IMR-90 (cell line): ENCODE measurements at places on chromosomes 3 and 15. TPM values are rescaled to one million over a fixed set of nuclear protein-coding genes. Genes with fewer than 3 reads are reported as not detected.

The PIERCE2 gene
- 0.28 and 0.36 TPM in 2 replicates for total RNA-seq

The ARPP19 gene
- 65.2 and 118 TPM in 2 replicates for total RNA-seq

The ASB14 gene
- total RNA-seq: not detected in 2 replicates

The IQCB1 gene
- total RNA-seq: 18.3 and 26.4 TPM in 2 replicates

The RIOX2 gene
- 26.7 and 27.8 TPM in 2 replicates for total RNA-seq

The CCR3 gene
- total RNA-seq: not detected in 2 replicates

The RASL12 gene
- total RNA-seq: under 0.01 and 0.18 TPM in 2 replicates

The CD86 gene
- total RNA-seq: not detected in 2 replicates

The MCTP2 gene
- total RNA-seq: 8.6 and 9.9 TPM in 2 replicates

The TOPAZ1 gene
- not detected in 2 replicates for total RNA-seq

GRCh38 chr3:125431391-125431790 lies 56.3 kb upstream of the ZNF148 start:
- peak; percentile 72 for DNase-seq

DNA sequence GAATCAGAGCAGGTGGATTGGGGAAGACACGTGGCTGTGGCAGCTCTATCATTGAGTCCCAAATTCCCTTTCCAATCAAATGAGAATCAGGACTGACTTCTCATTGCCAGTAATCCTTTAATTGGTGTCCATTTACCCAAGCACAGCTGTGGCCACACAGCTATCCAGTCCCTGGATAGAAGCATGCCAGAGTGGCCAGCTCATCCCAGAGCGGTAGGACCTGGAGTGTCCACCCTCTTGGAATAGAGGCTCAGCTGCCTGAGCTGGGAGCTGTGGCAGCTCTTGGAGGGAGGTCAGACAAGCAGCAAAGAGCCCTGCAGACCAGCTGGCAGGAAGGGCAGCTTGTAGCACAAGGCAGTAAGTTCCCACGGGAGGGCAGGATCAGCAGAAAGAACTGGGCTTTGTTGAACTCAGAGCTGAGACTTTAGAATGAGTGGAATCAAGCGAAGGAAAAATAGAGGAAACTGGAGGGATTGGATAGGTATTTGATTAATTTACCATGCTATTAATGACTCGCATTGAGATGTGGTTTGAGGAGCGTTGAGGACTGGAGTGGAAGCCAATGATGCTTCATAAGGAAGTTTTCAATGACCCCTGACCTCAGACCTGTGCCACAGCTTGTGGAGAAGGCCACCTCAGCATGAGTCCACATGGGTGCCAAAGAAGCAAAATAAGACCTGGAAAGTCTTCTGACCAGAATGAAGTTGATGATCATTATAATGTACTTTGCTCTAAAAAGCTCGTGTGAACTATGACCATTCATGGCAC lies 6.9 kb upstream of the ALPK3 start:
- DNase-seq: peak; percentile 62

GRCh38 chr3:131925571-131925970 lies 109.2 kb downstream of the CPNE4 start:
- DNase-seq: no peak

- no peak for DNase-seq
These were observed 61.7 kb downstream of the TAMM41 start for GRCh38 chr3:11784971-11785377.

- peak; percentile 96 for DNase-seq
These were observed 133.8 kb downstream of the GREM1 start for GRCh38 chr15:32851572-32851971.

DNA sequence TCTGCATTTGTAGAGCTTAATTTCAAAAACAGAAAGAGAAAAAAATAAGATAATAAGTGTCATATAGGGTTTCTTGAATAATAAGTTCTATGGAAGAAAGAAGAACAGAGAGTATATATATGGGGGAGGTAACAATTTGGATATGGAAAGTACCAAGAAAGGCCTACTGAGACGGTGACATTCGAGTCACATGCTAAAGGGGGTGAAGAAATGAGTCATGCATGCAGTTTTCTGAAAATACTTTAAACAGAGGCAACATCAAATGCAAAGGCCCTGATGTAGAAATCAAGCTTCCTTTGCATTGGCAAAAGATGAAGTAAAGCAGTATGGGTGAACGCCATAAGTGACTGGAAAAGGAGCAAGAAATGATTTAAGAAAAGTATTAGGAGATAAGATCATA lies 371.6 kb upstream of the ZNF385D start:
- no peak for DNase-seq

- no peak for DNase-seq
These were observed 37.4 kb downstream of the KLHL25 start for GRCh38 chr15:85757073-85757938.

- DNase-seq: peak; percentile 6
These were observed 50.8 kb upstream of the XRN1 start for GRCh38 chr3:142498397-142499180.

DNA sequence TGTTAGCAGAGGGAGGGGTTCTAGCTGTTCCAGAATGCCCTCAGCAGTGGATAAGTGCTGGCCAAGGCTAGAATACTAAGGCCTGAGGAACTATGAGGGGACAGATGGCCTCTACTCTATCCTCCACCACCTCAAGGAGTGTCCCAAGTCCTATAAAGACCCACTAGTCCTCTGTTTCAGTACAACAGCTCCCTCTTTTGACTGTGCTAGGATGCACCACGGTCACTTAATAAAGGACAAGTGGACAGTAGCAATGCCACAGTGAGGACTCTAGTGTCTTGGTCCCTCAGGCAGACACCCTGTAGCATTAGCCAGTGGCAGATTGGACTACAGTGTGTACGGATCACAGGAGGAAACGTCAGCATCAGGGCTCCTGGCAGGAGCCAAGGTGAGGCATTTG lies 171.8 kb upstream of the PROK2 start:
- DNase-seq: no peak

- peak; percentile 38 for DNase-seq
These were observed 28.6 kb upstream of the VPS8 start for GRCh38 chr3:184783319-184783718.

DNA sequence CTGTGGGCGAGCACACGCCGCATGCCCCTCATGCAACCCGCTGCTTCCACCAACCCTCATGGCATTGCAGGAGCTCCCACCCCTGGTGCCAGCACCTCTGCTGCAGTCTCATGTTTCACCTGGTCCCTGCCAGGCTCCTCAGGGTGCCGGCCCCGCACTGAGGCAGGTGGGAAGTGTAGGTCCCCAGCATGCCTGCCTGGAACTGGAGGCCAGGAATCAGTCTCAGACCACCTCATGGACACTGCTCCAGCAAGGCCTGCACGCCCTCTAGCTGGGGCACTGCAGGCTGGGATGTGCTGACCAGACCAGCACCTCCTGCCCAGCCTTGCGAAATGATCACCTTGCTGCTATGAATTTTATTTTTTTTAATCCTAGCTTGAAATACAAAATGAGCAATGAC lies 39.1 kb downstream of the OCA2 start:
- no peak for DNase-seq

DNA sequence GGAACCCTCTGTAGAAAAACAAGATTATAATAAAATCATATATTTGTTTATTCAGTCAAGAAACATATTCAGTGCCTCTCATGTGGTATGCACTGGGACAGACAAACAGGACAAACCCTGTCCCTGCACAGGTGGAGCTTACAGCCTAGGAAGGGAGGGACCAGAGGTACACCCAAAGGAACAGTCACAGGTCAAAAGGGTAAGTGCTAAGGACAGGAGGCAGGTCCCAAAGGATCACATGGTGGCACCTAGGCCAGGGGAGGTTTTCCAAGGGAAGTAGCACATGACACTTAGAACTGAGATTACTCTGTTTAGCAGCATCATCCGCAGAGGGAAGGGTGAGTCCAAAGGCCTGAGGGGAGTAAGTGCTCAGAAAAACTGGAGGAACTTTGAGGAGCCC lies 254.4 kb upstream of the ARRDC4 start:
- no peak for DNase-seq

GRCh38 chr15:63834500-63835210 lies 907 bp upstream of the HERC1 start:
- no peak for DNase-seq

DNA sequence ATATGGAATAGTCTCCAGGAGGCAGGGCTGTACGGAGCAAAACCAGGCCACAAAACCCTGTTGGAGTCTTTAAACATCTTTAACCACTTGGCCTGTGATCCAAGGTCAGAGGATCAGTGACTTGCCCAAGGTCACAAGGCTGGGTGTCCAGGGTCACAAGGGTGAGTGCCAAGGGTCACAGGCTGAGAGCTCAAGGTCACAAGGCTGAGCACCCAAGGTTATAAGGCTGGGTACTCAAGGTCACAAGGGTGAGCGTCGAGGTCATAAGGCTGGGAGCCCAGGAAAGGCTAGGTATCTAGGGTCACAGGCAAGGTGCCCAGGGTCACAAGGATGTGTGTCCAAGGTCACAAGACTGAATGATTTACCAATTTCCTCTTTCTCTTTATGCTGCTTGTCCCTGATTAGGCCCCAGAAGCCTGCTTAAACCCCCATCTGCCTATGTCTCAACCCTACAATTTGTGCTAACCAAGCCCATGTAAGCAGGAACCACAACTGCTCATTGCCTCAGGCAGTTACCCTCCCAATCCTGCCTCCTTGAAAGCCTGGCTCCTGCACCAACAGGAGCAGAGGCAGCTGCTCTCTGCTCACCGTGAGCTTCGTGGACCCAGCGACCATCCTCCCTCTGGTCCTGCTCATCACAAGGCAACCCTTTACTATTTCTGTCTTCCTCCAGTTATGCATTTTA lies 51.5 kb downstream of the MGLL start:
- DNase-seq: no peak

DNA sequence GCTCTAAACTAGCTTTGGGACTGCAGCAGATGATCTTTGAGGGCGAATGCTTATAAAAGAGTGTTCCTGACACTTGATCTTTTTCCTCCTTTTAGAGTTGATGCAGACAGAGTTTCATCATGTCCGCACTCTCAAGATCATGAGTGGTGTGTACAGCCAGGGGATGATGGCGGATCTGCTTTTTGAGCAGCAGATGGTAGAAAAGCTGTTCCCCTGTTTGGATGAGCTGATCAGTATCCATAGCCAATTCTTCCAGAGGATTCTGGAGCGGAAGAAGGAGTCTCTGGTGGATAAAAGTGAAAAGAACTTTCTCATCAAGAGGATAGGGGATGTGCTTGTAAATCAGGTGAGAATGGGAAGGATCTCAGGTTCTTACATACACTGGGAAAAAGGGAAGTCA lies 75.7 kb downstream of the KLHL25 start:
- DNase-seq: no peak

- peak; percentile 17 for DNase-seq
These were observed 40.3 kb upstream of the SCN5A start for GRCh38 chr3:38689774-38690173.

DNA sequence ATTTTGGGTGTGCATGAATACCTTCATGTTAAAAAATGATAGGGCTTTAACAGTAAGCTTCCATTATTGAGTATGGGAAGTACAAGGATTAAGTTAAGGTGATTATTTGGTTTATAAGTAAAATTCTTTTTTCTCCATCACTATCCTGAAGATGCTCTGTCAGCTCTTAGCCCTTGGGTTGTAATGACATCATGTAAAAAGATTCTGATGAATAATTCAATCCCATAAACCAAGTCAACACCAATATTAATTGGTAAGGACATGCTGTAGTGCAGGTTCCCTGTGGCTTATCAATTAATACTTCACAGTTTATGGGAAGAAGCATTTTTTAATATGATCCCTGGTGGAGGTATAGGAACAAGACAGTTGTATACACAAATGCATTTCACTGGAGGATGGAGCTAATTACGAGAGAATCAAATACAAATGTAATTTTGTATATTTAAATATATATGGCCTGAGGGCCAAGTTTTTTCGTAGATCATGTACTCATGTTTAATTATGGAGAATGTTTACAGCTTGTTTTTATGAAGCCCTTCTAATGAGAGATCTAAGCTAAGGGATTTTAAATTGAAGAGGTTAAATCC lies 87.6 kb downstream of the SLC49A4 start:
- no peak for DNase-seq

DNA sequence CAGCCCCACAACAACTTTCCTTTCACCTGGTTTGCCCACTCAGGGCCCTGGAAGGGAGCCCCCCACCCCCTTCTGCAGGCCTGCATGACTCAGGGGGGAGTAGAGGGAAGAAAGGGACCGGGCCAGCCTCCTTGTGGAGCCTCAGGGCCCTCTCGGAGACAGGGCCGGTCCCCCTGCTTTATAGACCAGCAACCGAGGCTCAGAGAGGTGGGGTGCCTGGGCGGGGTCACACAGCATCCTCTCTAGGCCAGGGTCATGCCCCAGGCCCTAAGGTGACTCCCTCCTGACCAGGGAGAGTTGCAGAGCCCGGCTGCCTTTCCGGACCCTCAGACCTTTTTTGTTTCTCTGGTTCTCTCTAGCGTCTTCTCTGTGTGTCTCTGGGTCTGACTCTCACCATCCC lies 211.3 kb downstream of the TBC1D2B start:
- no peak for DNase-seq

- peak; percentile 62 for DNase-seq
These were observed 19.5 kb downstream of the ARIH2 start for GRCh38 chr3:48938156-48938555.

- no peak for DNase-seq
These were observed 941.5 kb downstream of the FHIT start for GRCh38 chr3:60309539-60310268.

GRCh38 chr15:60052796-60053195 lies 48.7 kb downstream of the FOXB1 start:
- no peak for DNase-seq

- DNase-seq: no peak
These were observed 4.1 kb downstream of the FBLN2 start for GRCh38 chr3:13552857-13553652.

DNA sequence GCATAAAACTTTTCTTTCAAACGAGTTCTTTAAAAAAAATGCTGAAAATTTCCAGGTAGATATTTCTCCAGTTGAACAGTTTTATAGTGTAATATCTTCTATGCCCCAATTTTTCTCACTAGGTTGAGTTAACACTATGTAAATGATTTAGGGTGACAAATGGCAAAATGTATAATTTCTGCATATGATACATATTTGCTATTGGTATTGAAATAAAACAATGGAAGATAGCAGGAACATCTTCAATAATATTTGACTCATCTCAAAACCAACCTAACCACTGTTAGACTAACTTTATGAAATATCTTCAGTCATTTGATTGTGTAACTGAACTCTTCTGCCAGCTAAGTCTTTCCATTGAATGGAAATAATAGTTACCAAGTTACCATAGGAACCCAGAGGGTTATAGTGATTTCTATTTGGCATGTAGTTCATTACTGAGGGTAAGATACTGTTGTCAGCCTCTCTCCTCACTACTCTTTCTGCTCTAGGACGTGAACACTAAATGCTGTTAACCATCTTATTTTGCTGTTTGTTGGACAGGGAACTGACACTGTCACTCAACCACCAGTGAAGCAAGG lies 824.7 kb upstream of the NECTIN3 start:
- no peak for DNase-seq
